Left forelimb (tissue), 1 donor: ENCODE measurements at places on chromosomes 2 and 18.

GRCh38 chr2:190950566-190950991 is 63.4 kb downstream of the STAT1 start:
- DNase-seq, result no peak

- no peak for DNase-seq
These were observed 42.6 kb downstream of the GREB1 start for GRCh38 chr2:11576398-11576797.

- DNase-seq, result no peak
These were observed 26.0 kb upstream of the MEIS1 start for GRCh38 chr2:66408905-66409304.

DNA sequence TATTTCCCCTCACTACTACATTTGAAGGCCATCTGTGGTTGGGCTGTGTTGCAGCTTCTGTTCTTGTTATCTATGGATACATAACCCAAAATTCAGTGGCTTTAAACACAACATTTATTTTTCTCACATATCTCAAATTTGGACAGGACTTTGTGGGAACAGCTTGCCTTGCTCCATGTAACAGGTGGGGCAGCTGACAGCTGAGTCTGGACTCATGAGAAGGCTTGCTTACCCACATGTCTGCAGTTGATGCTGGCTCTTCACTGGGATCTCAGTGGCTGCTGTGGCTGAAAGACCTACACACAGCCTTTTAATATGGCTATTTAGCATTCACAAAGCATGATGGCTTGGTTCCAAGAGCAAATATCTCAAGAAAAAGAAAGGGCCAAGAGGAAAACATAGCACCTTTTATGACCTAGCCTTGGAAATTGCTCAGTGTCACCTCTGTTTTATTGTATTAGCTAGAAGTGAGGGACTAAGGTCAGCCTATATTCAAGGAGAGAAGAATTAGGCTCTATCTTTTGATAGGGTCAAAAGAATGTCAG is 296.8 kb upstream of the ZNF521 start:
- DNase-seq, result no peak

- no peak for DNase-seq
These were observed 18.8 kb downstream of the CDH20 start for GRCh38 chr18:61352059-61352458.

- no peak for DNase-seq
These were observed 28.3 kb upstream of the OTOS start for GRCh38 chr2:240168546-240169361.

GRCh38 chr2:241877989-241878970 is 8.8 kb downstream of the RTP5 start:
- DNase-seq, result no peak
